ENCODE measurements at places on chromosomes 7 and 10.

DNA sequence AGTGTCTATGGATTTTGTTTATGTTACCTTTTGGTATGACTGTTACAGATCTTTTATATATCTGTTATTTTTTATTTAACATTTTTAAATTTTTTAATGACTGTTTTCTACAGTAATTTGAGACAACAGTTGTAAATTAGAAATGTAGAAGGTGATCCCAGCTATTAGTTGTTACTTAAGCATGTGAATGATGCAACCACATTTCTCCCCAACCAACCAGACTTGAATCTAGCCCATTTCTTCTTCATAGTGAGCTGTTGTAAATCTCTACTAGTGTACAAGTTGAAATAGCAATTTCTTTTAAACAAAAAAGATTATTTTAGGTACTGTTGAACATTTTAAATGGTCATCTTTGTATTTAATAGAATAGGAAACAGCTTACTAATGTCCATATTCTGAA, 18.0 kb downstream of the TMEM106B start:
- DNase-seq: no peak

DNA sequence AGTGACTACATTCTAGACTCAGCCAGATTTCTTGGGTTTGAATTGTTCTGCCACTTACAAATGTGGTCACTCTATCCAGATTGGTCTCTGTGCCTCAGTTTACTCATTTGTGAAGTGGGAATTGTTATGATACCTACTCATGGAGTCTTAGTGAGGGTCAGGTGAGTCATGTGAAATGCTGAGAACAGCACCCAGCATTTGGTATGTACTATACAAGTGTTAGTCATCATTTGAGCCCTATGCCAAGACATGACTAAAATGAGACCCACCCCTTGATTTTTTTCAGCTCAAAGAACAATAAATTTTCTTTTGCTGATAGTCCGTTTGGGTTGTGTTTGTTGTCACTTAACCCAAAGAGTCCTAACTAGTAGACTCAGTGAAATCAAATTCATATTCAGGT, 92.8 kb downstream of the CHN2 start:
- no peak for DNase-seq

GRCh38 chr7:149791-150636, 42.4 kb upstream of the FAM20C start:
- no peak for DNase-seq

- no peak for DNase-seq
Measured at GRCh38 chr10:31186225-31187000, 132.6 kb upstream of the ZEB1 start.

Measured in OCI-LY7 (cell line).